ENCODE measurements at places on chromosomes 1 and 21.

DNA sequence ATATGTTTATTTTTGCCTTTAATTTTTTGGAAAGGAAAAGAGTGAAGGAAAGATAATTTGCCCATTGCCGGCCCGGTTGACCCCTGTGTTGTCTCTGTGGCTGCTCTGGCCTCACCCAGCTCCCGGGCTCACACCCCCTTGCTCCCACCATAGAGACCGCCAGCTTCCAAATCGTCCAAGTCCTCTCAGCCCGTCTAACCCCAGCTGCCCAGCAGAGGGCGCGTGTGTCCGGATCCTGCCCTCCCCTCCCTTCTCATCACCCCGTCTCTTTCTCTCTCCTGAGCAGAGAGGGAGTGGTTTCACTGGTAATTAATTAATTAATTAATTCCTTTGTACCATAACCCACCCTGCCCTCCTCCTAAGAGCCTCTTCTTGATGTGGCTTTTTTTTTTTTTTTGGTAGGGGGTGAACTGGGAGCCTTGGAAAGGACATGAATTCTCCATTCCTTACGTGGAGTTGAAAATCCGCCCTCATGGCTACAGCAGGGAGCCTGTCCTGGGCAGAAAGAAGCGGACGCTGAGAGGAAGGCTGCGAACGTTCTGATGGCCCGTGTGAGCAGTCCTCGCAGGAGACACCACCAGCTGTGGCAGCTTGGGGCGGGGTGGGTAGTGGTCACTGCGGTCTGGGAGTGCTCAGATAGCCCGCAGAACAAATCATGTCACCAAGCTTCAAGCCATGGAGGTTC lies 45.9 kb downstream of the KIAA0040 start:
- peak; percentile 57 for ATAC-seq

DNA sequence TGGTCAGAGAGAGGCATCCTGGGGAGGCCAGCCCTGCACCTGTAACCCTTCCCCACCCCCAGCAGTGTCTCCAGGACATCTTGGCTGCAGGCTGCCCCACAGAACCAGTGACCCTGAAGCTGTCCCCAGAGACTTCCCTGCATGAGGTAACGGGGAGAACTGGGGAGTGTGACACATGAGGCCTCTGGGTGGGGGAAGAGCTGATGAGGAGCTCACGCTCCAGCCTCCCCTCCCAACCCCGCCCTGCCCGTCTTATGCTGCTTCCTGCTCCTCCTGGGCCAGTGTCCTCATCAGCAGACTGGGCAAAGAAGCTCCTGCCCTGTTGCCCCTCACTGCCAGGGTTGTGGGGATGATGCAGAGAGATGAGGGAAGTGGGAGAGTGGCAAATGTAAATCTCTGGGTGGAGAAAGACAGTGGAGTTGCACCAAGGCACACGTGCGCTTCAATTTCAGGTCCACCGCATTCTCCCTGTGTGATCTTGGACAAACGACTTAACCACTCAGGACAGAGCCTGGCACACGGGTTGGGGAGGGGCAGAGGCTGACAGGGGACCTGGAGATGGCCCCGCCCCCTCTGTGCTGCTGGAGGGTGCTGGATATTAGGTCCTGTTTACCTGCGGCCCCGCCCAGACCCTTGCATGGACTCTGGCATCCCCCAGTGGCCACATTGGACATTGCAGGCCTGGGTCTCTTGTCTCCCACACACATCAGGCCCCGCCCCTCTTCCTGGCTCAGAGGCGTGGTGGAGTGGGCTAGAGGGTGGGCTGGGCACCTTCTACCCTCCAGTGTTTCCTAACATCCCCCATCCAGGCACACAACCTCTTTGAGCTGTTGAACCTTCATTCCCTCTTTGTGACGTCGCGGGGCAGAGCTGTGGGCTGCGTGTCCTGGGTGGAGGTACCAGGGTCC lies 12.3 kb downstream of the CLCNKB start:
- ATAC-seq = peak; percentile 79

- ATAC-seq = no peak
Measured at GRCh38 chr1:237814319-237814924, 76.3 kb downstream of the ZP4 start.

DNA sequence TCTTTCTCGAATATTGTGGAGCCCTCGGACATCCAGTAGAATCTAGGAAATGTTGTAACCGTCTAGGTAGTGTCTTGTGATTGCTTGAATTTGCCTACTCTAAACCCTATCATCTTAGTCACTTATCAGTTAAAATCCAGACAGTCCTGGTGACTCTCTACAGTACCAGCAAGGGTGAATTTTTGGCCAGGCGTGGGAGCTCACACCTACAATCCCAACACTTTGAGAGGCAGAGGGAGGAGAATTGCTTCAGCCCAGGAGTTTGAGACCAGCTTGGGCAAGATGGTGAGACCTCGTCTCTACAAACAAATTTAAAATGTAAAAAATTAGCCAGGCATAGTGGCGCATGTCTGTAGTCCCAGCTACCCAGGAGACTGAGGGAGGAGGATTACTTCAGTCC lies 230.9 kb downstream of the CHRM3 start:
- no peak for ATAC-seq

GRCh38 chr1:17887661-17888371 lies 132.7 kb downstream of the ACTL8 start:
- no peak for ATAC-seq

DNA sequence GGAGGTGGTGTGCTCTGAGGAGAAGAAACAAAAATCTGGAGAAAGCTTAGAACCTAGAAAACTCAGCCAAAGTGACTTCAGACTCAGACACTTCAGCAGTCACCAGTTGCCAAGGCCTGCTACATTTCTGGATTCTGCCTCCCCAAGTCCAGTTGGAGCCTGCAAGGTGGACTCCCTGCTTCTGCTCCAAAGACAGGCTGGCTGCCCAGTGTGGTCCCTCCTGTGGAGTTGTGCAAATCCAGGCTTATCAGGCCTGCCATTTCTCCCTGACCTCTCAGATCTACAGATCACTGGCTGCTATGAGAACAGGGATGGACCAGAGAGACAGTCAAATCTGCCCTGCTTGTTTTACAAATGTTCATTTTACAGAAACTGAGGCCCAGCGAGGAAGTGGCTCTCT lies 9.9 kb downstream of the CACHD1 start:
- no peak for ATAC-seq

- no peak for ATAC-seq
Measured at GRCh38 chr1:3031401-3032221, 10.3 kb downstream of the ACTRT2 start.

- ATAC-seq = no peak
Measured at GRCh38 chr1:162294015-162294414, 82.6 kb downstream of the SPATA46 start.

GRCh38 chr1:221166559-221167318 lies 287.5 kb downstream of the HLX start:
- ATAC-seq = peak; percentile 43

DNA sequence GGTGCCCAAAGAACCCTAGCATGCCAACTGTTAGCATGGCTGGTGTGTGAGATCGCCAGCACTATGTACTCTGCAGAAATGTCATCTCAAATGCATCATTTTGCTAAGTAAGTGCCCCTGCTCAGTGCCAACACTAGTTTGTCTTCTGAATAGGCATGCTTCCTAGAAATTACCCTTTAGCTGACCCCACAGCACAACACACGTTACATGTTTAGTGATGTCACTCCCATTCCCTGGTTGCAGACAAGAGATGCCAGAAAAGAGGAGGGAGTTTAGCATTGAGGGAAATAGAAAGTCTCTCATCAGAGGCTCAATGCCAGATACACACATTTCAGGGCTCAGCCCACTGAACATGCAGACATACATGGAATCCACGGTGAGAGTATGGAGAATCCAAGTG lies 9.3 kb upstream of the ST6GALNAC3 start:
- ATAC-seq = no peak

GRCh38 chr1:89719502-89720306 lies 86.8 kb downstream of the LRRC8C start:
- no peak for ATAC-seq
